ENCODE measurements at places on chromosomes 3 and 15.

DNA sequence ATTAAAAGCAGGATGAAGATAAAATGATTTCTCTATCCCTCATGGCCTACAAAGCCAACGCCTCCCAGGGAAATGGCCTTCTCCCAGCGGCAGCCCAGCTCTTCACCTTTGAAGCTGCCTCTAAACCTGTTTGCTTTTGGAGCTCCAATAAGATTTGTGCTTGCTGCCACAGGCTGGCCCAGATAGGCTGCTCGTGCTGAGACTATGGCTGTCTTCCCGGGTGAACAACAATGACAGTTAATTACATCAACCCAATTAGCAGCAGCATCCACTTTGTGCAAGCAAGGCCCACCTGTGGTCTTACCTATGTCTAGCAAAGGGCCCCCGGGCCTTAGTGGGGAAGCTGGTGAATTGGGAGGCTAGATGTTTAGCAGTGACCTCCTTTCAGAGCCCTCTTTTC is 179.6 kb downstream of the P3H2 start:
- DNase-seq: no peak

GRCh38 chr3:54349231-54349652 is 226.9 kb downstream of the CACNA2D3 start:
- DNase-seq: no peak

- DNase-seq: no peak
These were observed 58.1 kb downstream of the PDIA5 start for GRCh38 chr3:123124971-123125370.

DNA sequence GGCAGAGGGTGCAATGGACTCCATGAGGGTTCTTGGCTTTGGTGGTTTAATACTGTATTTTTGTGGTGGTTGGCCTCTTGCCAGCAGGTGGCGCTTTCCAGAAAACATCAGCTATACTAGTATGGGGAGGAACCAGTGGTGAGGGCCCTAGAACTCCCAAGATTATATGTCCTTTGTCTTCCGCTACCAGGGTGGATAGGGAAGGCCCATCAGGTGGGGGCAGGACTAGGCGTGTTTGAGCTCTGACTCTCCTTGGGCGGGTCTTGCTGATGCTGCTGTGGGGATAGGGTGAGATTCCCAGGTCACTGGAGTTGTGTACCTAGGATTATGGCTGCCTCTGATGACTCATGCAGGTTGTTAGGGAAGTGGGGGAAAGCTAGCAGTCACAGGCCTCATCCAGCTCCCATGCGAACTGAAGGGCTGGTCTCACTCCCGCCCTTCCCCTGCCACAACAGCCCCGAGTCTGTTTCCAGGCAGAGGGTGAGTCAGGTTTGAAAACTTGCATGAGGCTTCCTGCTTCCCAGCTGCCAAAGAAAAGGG is 357.7 kb downstream of the OTOL1 start:
- DNase-seq: no peak

GRCh38 chr15:52076889-52077781 is 35.4 kb downstream of the BCL2L10 start:
- no peak for DNase-seq

DNA sequence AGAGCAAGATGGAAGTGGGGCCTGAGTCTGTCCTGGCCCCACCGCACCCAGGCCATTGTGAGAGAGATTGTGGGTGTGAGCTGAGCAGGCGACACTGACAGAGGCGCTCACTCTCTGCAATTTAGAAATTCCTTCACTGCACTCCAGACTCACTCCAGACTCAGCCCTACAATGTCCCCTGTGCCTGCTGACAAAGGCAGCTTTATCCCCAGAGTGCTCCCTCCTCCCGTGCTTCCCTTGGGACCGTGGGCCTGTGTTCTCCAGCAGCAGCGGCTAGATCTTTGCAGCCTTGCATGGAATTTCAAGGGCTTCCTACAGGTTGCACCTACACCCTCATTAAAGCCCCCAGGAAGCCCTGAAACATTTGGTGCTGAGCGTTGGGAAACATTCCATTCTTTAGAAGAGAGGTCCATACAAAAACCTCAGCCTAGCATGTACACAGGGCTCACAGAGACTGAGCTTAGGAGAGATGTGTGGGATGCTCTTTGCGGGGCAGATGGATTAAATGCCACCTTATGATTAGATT is 1.3 kb upstream of the IL16 start:
- peak; percentile 39 for DNase-seq

DNA sequence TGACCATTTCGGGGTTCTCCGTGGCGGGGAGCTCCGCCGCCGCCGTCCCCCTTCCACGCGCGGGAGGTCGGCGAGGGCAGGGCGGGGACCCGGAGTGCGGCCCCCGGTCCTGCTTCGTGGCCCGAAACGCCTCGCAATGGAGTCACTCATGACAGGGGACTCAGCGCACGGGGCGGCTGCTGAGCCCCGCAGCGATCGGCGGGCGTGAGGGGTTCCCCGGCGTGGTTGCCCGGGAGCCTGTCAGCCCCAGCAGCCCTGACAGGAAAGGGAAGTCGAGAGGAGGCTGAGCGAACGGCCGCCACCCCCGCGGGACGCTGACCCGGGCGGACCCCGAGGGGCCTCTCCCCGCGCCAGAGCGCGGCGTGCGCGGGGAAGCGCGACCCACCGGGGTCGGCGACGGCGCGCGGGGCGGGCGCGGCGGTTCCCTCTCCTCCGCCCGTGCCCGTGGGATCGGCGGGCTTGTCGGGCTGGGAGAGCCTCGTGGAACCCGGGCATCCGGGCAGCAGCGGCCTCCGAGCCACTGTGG is 564 bp upstream of the PIGZ start:
- no peak for DNase-seq

- DNase-seq: no peak
These were observed 5.0 kb downstream of the GXYLT2 start for GRCh38 chr3:72892870-72893269.

GRCh38 chr3:64560791-64561190 is 127.0 kb downstream of the ADAMTS9 start:
- no peak for DNase-seq

- peak; percentile 91 for DNase-seq
These were observed 781 bp upstream of the DAG1 start for GRCh38 chr3:49469037-49469935.

- DNase-seq: no peak
These were observed 728.6 kb downstream of the ROBO1 start for GRCh38 chr3:79039192-79039591.

DNA sequence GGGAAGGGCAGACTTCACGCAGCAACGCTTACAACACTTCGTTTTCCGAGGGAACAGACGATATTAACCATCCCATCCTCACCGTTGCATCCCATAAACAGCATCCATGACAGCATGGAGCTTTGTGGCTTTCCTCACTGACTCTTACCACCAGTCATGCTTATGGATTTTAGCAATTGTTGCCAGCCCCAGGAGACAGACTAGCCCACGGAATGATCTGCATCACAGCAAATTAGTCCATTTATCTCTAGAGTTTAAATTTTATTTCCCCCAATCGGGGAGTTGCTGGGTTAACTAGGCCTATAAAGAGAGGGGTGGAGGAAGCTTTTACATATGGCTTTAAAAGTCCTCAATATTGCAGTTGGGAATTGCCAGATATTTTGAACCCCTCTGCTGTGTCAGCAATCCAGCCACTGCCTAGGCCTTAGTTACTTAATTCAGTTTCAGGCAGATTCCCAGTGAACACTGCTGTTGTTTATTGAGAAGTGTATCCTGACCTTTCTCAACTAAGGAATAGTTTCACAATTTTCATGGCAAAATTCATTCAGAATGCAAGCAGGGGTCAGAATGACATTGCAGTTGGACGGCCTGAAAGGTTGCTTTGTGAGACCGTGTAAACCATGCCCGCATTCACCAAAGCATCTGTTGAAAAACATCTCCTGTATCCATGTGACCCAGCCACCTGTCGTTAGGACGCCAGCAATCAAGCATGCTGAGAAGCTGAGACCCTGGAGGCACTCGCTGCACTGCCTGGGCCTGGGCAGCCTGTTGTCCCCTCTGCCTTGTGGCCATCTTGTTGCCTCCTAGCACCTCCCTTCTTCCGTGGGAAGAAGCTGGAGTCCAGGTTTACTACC is 397.4 kb upstream of the TPM1 start:
- no peak for DNase-seq

GRCh38 chr15:97346221-97346620 is 614.3 kb upstream of the ARRDC4 start:
- no peak for DNase-seq

DNA sequence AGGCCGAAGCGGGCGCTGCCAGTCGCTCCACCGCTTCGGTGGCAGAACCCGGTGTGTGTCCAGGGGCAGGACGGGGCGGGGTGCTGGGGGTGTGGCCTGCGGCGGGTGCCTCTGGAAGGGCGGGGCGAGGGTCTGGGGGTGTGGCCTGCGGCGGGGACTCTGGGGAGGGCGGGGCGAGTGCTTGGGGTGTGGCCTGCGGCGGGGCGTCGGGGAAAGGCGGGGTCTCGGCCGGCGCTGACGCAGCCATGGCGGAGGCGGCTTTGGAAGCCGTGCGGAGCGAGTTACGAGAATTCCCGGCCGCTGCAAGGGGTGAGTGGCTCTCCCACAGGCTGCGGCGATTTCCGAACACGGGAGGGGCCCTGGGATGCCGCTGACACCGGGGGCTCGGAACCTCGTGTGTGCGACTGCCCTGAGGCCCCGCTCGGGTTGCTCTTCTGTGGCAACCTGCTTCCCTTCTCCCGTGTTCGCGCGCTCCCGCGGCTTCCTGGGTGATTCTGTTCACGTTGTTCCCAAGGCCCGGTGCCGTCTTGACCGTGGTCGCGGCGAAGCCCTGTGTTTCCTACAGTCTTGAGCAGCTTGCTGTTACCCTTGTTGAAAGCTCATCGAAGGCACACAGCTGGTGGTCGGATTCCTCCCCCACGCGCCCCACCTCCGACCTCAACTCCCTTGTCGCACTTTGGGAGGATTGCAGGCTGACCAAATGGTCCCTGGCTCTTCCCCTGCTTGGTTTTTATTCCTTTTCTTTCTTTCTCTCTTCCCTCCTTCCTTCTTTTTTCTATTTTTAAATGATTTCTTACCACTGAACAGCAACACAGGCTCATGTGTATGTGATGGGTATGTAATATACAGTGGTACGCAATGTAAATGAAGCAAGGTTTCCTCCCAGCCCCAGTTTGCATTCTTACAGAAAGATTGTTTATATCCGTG is at the start of gene JMJD7:
Gene JMJD7, plus strand, starts transcription at position 213 of the 927 bp plus-strand sequence. Its CDS starts 33 bp downstream, at position 246.
- DNase-seq: peak; percentile 96

- peak; percentile 20 for DNase-seq
These were observed 200.5 kb downstream of the GOLGA6L6 start for GRCh38 chr15:20340931-20341661.

DNA sequence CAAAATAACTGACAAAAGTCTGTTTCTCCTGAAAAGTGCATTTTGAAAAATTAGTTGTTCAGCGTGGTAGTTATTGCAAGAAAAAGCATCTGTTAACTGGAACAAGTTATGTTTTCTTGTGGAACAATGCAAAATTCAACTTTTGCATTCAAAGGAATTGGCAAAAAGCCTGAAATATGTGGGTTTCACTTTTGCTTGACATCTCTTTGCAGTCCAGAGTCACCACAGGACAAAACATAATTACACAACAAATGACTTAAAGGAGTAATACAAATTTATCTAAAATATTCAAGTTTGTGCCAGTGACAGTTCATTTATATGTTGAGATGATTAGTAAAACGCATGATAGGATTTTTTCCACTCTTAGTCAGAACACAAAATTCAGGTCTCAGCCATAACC is 96.3 kb upstream of the P2RY1 start:
- no peak for DNase-seq

GRCh38 chr3:39207361-39208186 is 15.2 kb upstream of the XIRP1 start:
- DNase-seq: no peak

- no peak for DNase-seq
These were observed 119.1 kb downstream of the GMPS start for GRCh38 chr3:155989536-155989935.

- DNase-seq: no peak
These were observed 24.2 kb downstream of the PPM1L start for GRCh38 chr3:160780245-160780644.

DNA sequence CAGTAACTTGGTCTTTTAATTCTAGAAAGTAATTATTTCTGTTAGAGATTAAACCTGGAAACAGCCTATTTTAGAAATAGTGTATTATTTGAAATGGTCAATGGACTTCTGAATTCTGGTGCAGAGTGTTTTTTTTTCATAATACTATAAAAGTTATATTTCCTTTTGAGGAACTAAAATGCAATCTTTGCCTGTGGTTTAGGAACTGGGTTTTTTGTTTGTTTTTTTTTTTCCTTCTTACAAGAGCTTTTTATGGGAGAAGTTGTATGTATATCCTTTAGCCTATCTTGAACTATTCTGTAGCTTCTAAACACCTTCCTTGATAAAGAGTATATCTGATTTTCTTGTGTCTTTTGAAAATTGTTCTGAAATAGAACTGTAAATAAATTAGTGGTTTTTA is 88.3 kb downstream of the ARIH1 start:
- DNase-seq: no peak

DNA sequence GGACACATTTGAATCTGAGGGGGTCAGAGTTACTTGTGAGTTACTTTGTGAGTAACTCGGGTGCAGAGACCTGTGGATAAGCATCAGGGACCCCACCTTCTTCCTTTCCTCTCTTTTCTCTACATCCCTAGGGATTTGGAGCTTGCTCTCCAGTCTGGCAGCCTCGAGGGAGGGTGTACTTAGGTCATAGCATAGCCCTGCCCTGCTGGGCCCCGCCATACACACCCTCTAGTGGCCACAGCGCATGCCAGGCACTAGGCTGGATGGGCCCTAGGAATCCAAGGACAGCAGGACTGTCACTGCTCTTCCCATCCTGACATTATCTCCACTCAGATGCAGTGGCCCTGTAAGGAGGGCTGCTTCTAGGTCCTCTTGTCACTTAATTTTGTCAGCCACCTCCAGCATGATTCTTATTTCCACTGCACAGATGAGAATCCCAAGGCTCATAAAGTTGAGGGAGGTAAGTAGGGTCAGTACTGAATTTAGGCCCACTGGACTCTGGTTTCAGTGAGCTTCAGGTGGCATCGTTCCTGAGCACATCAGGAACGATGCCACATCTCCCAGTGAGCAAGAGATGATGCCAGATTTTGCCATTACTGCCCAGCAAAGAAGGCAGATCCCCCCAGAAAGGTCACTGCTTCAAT is 3.6 kb upstream of the SMAD6 start:
- DNase-seq: peak; percentile 69

GRCh38 chr3:13263770-13264467 is 156.2 kb downstream of the NUP210 start:
- DNase-seq: no peak

DNA sequence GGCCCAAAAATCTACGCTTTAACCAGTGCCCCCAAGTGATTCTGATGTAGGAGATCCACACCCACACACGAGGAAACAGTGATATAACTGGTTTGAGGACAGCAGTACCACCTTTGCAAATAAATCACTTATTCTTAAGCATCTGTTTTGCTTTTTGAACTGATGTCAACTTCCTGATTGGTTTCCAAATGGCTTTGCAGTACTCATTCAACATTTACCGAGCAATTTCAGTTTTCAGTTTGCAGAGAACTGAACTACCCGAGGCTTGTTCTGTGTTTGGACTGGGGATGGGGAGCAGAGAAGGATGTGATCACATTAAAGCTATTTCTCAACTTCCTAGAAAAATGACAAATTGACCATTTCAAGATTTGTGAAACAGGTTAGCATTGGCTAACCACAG is 1.1 kb upstream of the GYG1 start:
- no peak for DNase-seq

GRCh38 chr15:31502541-31503229 is 176.1 kb downstream of the KLF13 start:
- DNase-seq: no peak

GRCh38 chr3:158771982-158772381 is 29.9 kb upstream of the MFSD1 start:
- DNase-seq: no peak

Measured in thyroid gland (tissue), 4 donors.